Left forelimb (tissue), 1 donor: ENCODE measurements at places on chromosomes 5 and 9.
A peak's percentile ranks its signal among the peaks of the same experiment; 100 is the strongest.

GRCh38 chr5:76765249-76765648 is 49.3 kb downstream of the F2R start:
- DNase-seq, result no peak

- no peak for DNase-seq
Observed at GRCh38 chr9:131839281-131840084, 99.6 kb upstream of the RAPGEF1 start.

DNA sequence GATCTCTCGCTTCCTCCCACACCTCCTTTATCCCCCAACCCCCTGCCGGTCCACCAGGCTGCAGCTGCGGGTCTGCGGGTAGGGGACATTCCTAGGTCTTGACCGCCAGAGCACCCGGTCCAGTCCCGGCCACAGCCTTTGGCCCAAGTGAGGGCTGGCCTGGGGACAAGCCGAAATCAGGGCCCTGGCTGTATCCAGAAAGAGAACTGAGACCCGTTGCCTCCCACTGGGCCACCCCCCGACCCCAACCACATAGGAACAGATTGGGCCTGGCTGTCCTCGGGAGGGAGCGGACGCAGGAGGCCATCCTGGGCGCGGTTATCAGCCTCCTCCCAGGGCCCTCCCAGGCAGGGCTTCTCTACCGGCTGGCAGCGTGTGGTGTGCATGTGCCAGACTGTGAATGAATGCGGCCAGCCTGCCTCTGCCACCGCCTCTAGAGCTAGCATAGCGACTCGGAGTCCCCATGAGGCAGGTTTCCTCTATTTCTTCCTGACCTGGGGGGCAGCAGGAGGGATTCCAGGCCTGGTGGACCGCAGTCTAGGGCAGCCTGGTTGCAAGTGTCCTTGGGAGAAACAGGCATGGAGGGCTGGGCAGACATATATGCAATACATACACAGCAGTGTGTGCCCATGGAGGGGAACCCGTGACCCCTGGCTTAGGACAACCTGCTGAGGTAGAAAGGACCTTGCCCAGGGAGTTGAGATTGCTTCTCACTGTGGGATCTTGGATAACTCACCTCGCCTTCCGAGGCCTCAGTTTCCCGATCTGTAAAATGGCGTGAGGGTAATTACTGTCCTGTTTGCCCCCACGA is 1.2 kb downstream of the N4BP3 start:
- no peak for DNase-seq

DNA sequence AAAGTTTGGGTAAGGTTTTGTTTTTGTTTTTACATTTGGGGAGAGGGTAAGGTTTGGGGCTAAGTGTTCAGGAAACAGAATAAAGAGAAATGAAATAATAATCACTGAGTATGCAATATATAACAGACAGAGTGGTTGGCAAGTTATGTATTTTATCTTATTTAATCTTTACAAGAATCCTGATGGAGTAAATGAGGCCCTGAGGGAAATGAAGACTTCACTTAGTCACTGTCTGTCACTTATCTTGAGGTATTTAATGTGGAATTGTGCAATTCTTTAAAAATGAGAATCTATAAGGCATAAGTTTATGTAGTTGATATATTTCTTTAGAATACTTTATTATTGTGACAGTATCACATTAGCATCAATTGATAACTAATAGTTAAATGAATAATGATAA is 48.1 kb downstream of the TEK start:
- no peak for DNase-seq

- no peak for DNase-seq
Observed at GRCh38 chr9:35453786-35454185, 36.1 kb upstream of the RUSC2 start.

GRCh38 chr5:148374690-148375360 is 8.9 kb upstream of the FBXO38 start:
- DNase-seq, result no peak

DNA sequence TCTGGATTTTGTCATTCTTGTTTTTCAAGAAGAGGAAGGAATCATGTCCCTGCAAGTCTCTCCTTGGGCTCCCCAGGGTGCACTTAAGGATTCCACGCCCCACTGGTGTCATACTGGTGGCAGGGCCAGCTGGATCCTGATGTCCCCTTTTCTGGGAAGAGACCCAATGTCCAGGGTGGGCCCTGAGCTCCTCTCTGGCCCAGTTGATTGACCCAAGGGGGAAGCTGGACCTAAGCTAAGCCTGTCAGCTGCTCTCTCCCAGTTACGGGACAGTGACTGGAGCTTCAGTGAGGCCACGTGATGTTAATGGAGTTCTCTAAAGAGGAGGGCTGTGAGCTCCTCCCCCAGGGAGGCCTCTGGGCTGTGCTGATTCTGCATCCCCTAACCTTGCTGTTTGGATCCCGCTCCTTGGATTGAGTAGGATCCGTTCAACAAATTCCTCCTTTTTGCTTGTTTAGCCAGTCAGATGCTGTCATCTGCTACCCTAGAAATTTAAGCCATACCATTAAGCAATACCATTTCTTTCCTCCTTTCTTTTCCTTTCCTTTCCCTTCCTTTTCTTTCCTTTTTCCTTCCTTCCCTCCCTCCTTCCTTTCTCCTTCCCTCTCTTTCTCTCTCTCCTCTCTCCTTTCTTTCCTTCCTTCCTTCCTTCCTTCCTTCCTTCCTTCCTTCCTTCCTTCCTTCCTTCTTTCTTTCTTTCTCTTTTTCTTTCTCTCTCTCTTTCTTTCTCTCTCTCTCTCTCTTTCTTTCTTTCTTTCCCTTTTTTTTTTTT is 17.2 kb downstream of the NKX2-5 start:
- DNase-seq, result no peak

- DNase-seq, result no peak
Observed at GRCh38 chr9:16552252-16552651, 318.2 kb downstream of the BNC2 start.

DNA sequence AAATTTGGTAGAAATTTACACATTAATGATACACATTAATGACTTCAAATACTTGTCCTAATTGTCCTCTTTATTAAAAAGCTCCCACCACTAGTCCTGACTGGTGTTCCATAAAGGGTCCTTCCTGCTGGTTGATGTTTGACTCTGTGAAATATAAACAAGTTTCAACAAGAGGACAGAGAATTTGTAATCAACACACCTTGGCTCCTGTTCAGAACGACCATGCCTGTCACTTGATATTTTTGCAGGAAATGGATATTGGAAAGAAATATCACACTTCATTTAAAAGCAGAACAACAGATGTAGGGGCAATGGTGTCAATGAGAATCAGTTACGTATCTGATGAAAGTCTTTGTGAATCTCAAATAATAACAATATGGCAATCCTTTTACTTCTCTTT is 211.7 kb downstream of the ENC1 start:
- no peak for DNase-seq

GRCh38 chr5:181207214-181207959 is 2.4 kb upstream of the TRIM7 start:
- peak; percentile 84 for DNase-seq

- peak; percentile 26 for DNase-seq
Observed at GRCh38 chr9:133752739-133753446, 14.7 kb upstream of the SARDH start.

- no peak for DNase-seq
Observed at GRCh38 chr5:151298063-151298855, 5.3 kb downstream of the SLC36A3 start.

- no peak for DNase-seq
Observed at GRCh38 chr5:139150367-139150999, 47.7 kb downstream of the SIL1 start.

DNA sequence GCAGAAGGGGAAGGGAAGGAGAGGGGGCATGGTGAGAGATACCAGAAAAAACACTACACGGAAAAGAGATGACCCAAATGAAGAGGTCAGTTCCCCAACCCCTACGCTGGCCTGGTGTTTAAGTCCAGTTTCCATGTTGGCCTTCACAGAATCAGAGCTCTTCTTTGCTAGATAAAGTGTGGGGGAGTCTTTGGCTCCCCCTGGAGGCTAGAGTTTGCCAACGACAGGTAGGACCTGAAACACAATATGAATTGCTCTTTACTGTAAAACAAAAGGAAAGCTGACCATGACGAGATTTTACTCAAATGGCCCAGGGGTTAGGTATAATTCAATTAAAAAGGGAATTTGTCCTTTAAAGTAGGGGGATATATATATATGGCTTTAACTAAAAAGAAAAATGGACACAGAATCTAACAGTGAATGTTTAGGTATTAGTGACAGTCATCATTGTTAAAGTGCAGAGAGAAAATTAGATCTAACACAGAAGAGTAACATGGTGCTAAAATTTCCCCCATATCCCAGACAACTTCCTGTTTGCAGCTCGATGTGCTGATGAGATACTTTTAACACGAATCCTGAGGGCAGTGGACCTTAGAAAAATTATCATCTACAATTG is 92.0 kb downstream of the SV2C start:
- no peak for DNase-seq

- peak; percentile 9 for DNase-seq
Observed at GRCh38 chr5:1297243-1297642, 2.4 kb upstream of the TERT start.
